ENCODE measurements at places on chromosomes 5 and 9.

DNA sequence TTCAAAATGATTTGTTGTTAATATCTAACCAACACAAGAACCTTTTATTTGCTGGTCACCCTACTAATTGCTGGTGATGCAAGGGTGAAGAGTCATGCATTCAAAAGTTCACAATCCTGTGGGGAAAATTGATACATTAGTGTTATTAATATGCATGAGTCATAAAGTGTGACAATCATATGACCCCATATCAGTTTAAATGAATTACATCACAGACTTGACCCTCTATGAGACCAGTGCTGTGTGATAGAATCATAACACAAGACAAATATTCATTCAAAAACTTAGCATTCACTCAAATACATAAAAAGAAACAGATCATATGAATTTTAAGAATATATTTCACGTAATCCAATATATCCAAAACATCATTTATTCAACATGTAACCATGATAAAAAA, 304.6 kb upstream of the CDH12 start:
- no peak for DNase-seq

DNA sequence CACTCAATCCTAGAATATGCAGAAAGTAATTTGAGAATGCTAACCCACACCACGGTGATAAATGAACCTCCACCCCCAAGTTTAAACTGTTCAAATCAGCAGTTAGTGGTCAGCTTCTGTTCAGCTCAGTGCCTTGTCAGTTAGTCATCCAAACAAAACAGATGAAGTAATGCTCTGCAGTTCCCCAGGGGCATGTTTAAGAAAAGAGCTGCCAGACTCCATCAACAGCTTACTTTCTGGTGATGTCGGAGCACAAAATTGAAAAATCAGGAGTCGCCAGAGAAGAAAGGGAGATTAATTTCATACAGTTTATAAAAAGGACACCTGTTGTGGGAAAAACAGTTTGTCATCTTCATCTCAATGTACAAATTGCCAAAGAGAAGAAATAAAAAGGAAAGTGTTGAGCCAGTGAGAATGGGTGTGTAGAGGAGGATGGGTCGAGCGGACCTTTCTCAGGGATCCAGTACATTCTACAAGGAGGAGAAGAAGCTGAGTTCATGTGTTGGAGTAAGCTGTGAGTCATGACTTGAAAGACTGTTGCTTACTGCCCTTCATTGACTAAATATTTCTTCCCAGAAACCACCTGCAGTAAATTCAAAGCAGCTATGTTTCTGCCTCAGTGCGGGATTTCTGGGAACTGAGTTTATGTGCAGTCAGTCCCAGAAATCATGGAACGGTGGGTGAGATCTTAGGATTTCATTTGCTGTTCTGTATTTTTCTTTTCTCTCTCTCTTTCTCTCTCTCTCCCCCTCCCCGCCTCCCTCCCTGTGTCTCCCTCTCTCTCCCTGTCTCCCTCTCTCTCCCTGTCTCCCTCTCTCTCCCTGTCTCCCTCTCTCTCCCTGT, 13.7 kb downstream of the TRIO start:
- peak; percentile 93 for DNase-seq

GRCh38 chr5:39209924-39210323, 9.4 kb downstream of the FYB1 start:
- DNase-seq, result no peak

DNA sequence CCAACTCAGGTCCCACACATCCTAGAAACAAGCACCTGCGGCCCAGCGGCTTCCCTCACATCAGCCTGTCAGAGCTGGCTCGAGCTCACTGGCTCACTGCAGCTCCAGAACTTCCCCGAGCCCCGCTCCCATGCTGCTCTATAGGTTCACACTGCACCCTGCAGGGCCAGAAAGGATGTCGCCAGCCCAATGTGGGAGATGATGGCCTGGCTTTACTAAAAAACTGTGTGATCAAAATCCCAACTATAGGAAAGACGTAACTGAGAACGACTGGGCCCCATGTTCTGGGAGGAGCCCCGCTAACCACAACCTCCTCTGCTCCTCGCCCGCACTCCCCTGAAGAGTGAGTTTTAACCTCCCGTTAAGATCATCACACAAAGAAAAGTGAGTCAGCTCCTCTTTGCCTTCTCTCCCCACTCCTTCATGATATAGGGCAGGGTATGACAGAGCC, 4.6 kb downstream of the SURF4 start:
- no peak for DNase-seq

- DNase-seq, result no peak
Measured at GRCh38 chr9:86406366-86406765, 52.2 kb upstream of the TUT7 start.

GRCh38 chr9:124342776-124343485, 72.3 kb downstream of the PSMB7 start:
- peak; percentile 91 for DNase-seq

DNA sequence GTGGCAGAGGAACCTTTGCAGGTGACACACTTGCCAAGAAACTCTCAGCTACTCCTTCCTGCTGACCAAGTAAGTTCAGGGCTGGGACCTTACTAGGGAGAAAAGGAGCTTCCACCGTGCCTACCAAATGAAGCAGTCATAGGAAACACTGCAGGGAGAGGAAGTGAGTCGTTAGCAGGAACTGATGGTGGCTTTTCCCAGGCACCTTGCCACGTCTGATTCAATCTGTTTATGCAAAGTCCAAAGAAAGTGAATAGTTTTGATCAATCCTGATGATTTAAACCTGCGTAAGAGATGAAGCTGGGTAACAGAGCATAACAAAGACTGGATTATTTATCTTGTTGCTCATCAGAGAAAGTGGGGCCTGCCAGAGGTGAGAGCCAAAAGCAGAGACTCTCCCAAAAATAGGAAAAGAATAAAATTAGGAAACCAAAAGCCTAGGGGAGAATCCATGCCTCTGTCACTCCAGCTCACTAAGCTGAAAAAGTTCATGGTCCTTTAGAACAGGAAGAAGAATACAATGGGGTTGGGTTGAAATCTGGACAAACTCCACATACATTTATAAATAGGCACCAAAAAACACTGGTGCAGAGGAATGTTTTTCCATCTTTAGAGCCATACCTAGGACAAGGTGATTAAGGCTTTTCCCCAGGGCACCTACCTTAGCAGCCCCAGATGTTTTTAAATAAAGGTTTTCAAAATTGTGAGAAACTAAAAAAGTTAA, 9.3 kb upstream of the PFDN1 start:
- no peak for DNase-seq

DNA sequence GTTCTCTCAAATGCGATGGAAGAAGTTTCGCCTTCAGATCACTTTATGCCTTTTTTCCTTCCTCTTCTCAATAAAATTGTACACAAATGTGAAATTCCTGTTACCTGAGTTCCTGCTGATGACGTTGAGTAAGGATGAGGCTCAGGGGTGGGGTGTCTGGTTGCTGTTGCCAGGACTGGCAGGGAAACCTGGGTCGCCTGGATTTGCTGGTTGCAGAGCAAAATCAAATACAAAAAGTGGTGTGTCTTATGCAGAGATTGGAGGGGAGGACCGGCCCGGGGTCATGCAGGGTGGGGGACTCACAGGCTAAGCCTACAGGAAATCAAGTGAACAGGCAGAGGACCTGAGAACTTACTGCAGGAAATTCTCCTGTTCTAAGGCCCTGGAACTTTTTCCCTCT, 39.2 kb downstream of the ANXA2R start:
- DNase-seq, result no peak
